NCI-H446 treated with DMSO at 0.1 percent for 48 hours (cell line): ENCODE measurements at places on chromosomes 2 and 18.

DNA sequence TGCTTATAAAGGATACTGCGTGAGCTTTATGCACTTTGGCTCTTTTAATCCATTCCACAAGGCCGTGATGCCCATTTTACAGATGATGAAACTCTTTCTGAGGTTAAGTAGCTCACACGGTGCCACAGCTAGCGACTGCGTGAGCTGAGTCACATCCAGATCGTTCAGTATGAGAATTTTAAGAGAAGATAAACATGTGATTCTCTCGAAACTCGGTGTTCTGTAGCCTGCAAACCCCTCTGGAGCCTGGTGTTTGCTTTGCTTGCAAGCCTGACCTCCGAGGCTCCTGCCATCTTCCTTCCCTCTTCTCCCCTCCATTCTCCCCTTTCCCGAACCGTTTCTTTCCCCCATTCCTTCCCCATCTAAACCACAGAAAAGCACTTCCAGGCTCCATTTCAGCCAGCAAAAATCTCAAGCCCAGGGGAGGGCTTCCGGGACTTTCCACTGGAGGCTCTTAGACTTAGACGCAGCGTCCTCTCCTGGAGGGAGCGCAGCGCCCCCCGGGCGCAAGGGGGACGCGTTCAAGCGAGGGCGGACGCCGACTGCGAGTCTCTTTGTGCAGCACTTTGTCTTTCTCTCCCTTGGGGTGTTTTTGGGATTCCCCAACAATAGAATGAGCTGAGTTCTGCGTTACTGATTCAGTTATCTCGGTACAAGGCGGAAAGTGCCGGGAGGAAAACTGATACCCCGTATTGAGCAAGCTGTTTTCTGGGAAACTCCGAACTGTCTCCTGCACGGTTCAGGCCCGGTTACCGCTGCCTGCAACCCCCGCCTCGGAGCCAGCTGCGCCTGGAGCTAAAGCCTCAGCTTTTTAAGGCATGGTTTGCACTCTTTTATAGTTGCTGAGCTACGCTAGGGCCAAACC, 38.0 kb downstream of the CYP1B1 start:
- no peak for DNase-seq

GRCh38 chr2:30590407-30590806, 143.4 kb downstream of the LCLAT1 start:
- no peak for DNase-seq

DNA sequence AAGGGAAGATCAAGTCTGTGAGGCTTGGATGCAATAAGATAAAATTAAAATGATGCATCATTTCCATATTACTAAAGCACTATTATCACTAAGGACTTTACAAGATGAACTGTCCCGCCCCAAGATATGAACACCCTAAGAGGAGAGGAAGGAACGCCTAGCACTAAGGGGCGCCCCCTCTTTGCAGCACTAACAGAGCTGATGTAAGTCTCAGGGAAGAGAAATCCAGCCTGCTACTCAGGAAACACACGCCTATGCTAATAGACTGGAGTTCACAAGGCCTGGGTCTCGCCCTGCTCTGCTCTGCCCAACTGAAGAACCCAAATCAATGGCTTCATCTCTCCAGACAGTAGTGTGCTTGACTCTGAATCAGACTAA, 6.1 kb downstream of the INO80C start:
- DNase-seq, result no peak

DNA sequence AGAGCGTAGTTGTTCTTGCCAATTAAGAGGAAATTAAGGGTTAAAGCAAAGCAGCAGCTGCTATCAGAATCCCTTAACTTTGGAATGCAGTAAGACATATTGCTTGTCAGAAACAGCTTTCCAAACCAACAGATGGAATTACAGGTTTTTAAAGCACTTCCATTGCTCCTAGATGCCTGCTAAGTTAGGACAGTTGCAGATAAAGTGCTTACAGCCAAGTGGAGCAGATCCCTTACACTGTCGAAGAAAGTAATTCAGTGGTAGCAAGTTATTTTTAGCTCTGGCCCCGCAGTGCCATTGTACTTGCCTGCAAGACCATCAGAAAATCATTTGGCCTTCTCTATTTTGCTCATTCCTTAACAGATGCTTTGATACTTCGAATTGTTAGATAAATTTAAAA, 5.4 kb downstream of the PDK1 start:
- DNase-seq, result peak; percentile 25

GRCh38 chr2:143679617-143680016, 550.4 kb downstream of the ARHGAP15 start:
- DNase-seq, result peak; percentile 91

DNA sequence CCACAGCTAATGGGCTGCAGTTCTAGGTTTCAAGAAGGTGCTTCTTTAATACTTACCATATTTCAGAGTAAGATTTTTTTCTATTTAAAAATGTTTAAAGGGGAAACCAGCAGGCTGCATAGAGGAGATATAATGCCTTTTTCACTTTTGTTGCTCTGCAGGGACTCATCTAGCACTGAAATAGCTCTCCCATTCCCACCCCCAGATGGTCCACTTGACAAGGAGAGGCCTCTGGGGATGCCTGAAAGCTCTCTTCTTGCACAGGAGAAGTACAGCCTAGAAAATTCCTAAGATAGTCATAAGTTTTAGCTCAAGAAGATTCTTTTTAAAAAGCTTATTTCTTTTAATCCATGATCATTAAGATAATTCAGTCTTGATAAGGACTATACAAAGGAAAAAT, 126.4 kb downstream of the CDH2 start:
- DNase-seq, result no peak

GRCh38 chr2:29017716-29018435, 36.8 kb downstream of the TOGARAM2 start:
- no peak for DNase-seq

DNA sequence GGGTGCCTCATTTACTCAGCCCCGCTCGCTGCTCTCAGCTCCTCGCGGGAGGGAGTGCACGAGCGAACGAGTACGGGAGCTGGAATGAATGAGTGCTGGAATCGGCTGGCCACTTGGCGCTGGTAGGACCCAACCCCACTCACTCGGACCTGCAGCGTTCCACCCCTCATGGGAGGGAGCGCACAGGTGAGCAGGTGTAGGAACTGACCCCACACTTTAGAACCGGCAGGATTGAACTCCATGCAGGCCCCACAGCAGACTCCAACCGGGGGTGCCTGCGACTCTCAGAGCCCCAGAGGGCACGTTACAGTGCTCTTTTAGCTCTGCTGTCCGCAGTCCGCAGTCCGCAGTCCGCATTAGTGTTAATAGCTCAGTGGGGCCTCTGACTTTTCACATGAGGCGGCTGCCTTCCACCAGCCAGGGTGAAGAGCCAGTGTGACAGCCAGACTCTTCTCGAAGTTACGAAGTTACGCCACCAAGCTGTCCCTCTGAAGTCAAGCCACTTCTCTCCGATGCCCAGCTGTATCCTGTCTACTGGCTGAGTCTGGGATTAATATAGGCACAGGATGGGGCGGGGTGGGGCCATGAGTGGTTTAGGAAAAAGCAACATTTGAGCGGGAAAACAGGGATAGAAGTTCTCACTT, 102.7 kb upstream of the ARHGAP15 start:
- no peak for DNase-seq

DNA sequence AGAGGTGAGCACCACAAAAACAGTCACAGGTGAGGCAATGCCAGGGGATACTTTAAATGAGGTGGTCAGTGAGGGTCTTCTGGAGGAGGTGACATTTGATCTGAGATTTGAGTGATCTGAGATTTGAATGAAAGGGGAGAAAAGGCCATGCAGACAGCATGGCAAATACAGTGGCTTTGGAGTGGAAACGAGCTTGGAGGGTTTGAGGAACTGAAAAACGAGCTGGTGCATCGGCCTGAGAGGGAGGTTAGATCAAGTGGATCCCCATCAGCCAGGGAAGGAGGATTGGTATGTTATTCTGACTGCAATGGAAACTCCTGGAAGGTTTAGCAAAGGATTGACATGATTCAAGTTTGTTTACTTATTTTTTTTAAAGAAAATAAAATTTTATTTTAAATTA, 245.1 kb downstream of the KCNS3 start:
- no peak for DNase-seq

GRCh38 chr2:47315475-47315874, 87.5 kb upstream of the MSH2 start:
- no peak for DNase-seq

GRCh38 chr18:37844209-37844970, 278.8 kb upstream of the CELF4 start:
- no peak for DNase-seq

- DNase-seq, result no peak
These were observed 317.1 kb upstream of the ST6GAL2 start for GRCh38 chr2:107202962-107203591.

- no peak for DNase-seq
These were observed 1.8 kb downstream of the ATP8B1 start for GRCh38 chr18:57801325-57801724.

DNA sequence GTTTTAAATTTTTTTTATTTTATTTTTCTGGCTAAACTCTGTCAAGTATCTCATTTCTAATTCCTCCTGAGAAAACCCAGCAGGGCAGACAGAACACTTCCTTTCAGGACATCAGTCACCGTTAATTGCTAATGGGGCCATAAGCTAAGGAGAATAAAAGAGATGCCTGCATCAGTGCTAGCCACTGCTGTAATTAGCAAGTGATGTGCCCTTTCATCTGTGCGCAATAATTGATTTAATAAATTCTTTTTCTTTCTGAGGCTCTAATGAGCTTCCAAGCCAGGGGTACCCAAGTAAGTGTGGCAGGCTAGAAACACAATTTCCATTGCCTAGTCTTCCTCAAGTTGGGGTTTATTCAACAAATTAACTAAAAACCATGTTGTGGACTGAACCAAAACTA, 65.5 kb downstream of the SLC9A4 start:
- no peak for DNase-seq

GRCh38 chr2:42359965-42360483, 993 bp downstream of the COX7A2L start:
- no peak for DNase-seq

DNA sequence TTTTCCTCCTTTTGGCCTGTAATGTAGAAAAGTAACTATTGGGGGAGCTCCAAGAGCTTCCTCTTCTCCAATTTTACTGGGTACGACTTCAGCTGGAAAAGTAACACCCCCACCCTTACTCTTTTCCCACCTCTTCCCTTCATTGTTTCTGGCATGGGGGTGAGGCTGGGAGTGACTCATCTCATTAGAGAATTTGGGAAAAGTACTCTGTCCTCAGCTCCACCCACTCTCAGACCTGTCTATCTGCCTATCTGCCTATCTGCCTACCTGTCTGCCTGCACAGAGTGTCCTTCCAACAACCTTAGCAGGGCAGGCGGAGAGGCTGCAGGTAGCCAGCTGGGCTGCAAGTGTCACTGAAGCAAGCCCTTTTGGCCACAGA, 93.6 kb downstream of the EPHA4 start:
- DNase-seq, result peak; percentile 4
